ENCODE measurements at places on chromosomes 16 and 17. TPM values are rescaled to one million over a fixed set of nuclear protein-coding genes. Genes with fewer than 3 reads are reported as not detected.

The TBC1D3 gene
- not detected for total RNA-seq

The SEZ6L2 gene
- 64.2 TPM for total RNA-seq

DNA sequence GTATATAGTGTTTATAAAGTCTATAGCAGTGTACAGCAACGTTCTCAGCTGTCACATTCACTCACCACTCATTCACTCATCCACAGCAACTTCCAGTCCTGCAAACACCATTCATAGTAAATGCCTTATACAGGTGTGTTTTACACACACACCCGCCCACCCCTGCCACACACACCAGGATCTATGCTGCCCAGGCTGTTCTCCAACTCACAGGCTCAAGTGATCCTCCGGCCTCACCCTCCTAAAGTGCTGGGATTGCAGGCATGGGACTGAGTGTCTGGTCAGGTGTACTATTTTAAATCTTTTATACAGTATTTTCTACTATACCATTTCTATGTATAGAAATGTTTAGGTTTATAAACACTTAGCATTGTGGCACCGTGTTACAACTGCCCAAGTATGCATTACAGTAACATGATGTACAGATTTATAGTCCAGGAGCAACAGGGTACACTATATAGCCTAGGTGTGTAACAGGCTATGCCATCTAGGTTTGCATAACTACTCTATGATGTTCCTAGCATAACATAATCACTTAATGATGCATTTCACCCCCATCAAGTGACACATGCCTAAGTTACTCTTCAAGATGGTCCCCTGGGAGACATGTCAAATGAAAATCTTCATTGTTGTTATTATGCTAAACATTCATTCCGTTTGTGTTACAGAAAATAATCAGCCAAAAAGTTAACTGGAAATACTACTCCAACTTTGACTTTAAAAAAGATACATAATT is 42.5 kb downstream of the CREBBP start:
- H3K36me3 ChIP-seq, result peaks cover 9% of the 10 kb centered on the region
- DNase-seq, result no peak
- no peaks in the 10 kb centered on the region for H3K27me3 ChIP-seq
- peaks cover 58% of the 10 kb centered on the region for H3K4me1 ChIP-seq
- no peak overlapping the region for H3K27ac ChIP-seq

The MMP28 gene
- total RNA-seq, result not detected

DNA sequence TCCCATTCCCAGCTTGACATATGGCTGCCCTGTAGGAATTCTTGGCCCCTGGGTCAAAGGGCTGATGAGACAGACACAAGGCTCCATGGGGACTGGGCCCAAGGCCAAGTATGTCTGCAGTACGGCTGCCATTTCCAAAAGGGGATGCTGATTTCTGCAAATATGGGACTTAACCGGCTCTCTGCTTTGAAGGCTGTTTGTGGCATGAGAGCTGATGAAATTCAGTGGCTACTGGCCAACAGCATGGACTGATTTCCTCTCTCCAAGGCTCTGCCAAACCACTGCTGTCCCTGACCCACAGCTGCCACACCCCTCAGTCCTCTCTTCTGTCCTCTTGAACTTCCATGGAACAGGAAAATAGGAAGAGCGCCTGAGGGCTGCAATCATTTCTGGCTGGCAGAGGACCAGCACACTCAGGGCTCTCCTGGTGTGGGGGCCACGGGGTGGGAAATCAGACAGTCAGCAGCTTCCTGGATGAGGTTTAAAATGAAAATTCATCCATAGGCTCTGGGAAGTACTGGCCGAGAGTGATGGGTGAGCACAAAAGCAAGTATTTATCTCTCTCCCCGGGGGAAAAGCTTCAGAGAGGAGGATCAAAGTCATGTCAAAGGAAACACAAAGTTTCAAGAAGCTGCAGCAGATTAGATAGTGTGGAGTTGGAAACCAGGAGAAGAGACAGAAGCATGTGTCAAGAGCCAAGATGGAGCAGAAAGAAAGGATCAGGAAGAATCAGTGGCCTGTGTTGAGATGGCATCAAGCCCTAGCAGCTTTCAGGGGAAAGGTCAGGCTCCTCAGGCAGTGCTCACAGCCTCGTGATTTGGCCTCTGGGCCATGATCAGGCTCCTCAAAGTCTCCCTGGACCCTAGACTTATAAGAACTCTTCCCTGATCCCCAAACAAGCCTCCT is 64.1 kb upstream of the SREBF1 start:
- no peak for DNase-seq
- H3K4me1 ChIP-seq, result peaks cover 8% of the 10 kb centered on the region
- no peaks in the 10 kb centered on the region for H3K27me3 ChIP-seq
- H3K36me3 ChIP-seq, result no peaks in the 10 kb centered on the region
- no peak overlapping the region for H3K4me3 ChIP-seq
- H3K27ac ChIP-seq, result no peak overlapping the region
